Heart right ventricle (tissue), 16 donors: ENCODE measurements at places on chromosomes 2 and 18. TPM values are rescaled to one million over a fixed set of nuclear protein-coding genes. Genes with fewer than 3 reads are reported as not detected.

LCT gene
- not detected for total RNA-seq

EFHD1 gene
- total RNA-seq, result 19.9 TPM

- no peaks in the 10 kb centered on the region for H3K27me3 ChIP-seq
- H3K4me1 ChIP-seq, result no peaks in the 10 kb centered on the region
- no peak overlapping the region for H3K4me3 ChIP-seq
- DNase-seq, result peak; percentile 40
- H3K27ac ChIP-seq, result no peak overlapping the region
- H3K36me3 ChIP-seq, result no peaks in the 10 kb centered on the region
These were observed 87.5 kb downstream of the TFCP2L1 start for GRCh38 chr2:121197369-121198091.

COL4A4 gene
- total RNA-seq, result 4.2 TPM

NPPC gene
- 8.7 TPM for total RNA-seq

DNA sequence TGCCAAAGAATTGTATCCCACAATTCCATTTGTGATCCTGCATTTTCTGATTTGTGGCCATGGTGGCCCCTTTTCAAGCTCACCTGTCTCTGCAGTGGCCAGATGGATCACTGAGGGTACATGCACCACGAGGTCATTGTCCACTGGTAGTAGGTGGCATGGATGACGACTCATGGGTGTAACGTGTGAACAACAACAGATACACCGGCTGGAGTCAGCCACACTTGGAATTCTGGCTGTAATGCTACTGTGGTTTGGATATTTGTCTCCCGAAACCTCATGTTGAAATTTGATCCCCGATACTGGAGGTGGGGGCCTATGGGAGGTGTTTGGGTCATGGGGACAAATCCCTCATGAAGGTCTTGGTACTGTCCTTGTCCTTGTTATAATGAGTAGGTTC, 102.2 kb upstream of the TAF1B start:
- H3K27me3 ChIP-seq, result no peaks in the 10 kb centered on the region
- no peak overlapping the region for H3K4me3 ChIP-seq
- H3K27ac ChIP-seq, result no peak overlapping the region

DNA sequence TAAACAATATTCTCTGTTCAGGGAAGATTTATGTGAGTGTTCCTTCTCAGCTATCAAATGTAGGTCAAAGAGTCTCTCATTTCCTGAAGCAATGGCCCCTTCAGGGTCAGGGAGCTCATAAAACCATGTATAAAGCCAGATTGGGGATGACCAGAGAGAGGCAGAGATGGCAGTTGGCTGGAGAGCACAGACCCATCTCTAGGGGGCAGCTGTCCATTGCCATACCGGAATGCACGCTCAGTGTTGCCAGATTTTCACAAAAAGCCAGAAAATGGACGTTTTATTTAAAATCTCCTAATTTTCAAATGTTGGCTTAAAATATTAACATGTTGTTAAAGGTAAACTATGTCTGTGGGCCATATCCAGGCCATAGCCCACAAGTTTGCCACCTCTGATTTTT, 1920.7 kb upstream of the CELF4 start:
- H3K27me3 ChIP-seq, result no peaks in the 10 kb centered on the region
- H3K36me3 ChIP-seq, result no peaks in the 10 kb centered on the region
- no peak for DNase-seq
- no peak overlapping the region for H3K27ac ChIP-seq
- no peak overlapping the region for H3K4me3 ChIP-seq

- H3K27me3 ChIP-seq, result no peaks in the 10 kb centered on the region
- no peaks in the 10 kb centered on the region for H3K4me1 ChIP-seq
- peak within 1 kb of the TSS; percentile 76 for H3K4me3 ChIP-seq
- H3K27ac ChIP-seq, result peak within 1 kb of the TSS; percentile 87
These were observed at the start of gene ASXL3 for GRCh38 chr18:33577685-33578517. ASXL3 (plus strand) TSS chr18:33578219; CDS start chr18:33578632, 413 bp downstream.

GRCh38 chr2:164622338-164623106, 1.2 kb upstream of the GRB14 start:
- H3K4me1 ChIP-seq, result peaks cover 16% of the 10 kb centered on the region
- H3K4me3 ChIP-seq, result no peak overlapping the region
- H3K27ac ChIP-seq, result no peak overlapping the region
- no peaks in the 10 kb centered on the region for H3K36me3 ChIP-seq
- no peaks in the 10 kb centered on the region for H3K27me3 ChIP-seq
- DNase-seq, result no peak

AQP4 gene
- 37.2 TPM for total RNA-seq

- no peak for DNase-seq
- H3K27me3 ChIP-seq, result no peaks in the 10 kb centered on the region
- H3K27ac ChIP-seq, result no peak overlapping the region
- H3K4me3 ChIP-seq, result no peak overlapping the region
- H3K4me1 ChIP-seq, result peaks cover 42% of the 10 kb centered on the region
These were observed 4.3 kb downstream of the DBI start for GRCh38 chr2:119371111-119371510.

NEUROD1 gene
- not detected for total RNA-seq

- no peak overlapping the region for H3K4me3 ChIP-seq
- H3K27ac ChIP-seq, result peak overlapping the region; percentile 52
- DNase-seq, result no peak
- peaks cover 23% of the 10 kb centered on the region for H3K36me3 ChIP-seq
- no peaks in the 10 kb centered on the region for H3K4me1 ChIP-seq
These were observed 80.4 kb downstream of the STK39 start for GRCh38 chr2:168166902-168167510.

DSG2 gene
- total RNA-seq, result 36.0 TPM

- no peak overlapping the region for H3K27ac ChIP-seq
- DNase-seq, result no peak
- H3K4me1 ChIP-seq, result no peaks in the 10 kb centered on the region
- H3K36me3 ChIP-seq, result no peaks in the 10 kb centered on the region
- no peak overlapping the region for H3K4me3 ChIP-seq
These were observed 340.3 kb upstream of the SALL3 start for GRCh38 chr18:78639006-78639950.

GRCh38 chr2:195437521-195437920, 219.5 kb upstream of the SLC39A10 start:
- no peaks in the 10 kb centered on the region for H3K27me3 ChIP-seq
- H3K4me3 ChIP-seq, result no peak overlapping the region
- no peak overlapping the region for H3K27ac ChIP-seq
- DNase-seq, result no peak

DNA sequence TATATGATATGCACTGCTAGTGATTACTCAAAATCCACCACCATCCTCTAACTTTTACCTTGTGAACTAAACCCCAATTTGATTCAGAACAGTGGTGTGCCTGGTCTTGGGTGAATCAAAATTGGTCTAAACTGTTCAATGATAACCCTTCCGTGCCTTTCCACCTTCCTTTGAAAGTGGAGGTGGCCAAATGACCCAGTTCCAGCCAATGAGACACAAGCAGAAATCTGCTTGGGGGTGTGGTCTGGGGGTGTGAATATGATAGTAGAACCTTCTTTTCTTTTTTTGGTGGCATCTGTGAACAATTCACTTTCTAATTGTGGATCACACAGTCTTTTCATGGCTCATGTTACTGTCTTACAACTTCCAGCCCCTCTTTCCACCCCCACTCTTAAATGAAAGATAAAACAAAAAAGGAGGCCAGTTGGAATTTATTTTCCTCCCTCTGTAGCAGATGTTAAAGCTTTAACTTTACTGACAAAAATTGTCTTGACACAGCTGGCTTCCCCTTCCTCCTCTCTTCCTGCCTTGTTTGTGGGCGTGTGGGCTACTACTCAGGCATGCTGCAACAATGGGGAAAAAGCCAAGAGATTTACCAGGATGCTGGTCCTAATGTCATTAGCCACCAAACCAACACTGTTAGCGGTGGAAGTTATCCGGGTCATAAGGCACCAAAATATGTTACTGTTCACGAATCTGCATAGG, 58.8 kb upstream of the ANKRD44 start:
- no peaks in the 10 kb centered on the region for H3K36me3 ChIP-seq
- H3K4me3 ChIP-seq, result no peak overlapping the region
- H3K4me1 ChIP-seq, result no peaks in the 10 kb centered on the region
- H3K27me3 ChIP-seq, result no peaks in the 10 kb centered on the region
- no peak for DNase-seq

- H3K27me3 ChIP-seq, result peaks cover 20% of the 10 kb centered on the region
- no peaks in the 10 kb centered on the region for H3K36me3 ChIP-seq
- DNase-seq, result no peak
These were observed 495.8 kb downstream of the NRXN1 start for GRCh38 chr2:50535971-50536759.

CHRND gene
- total RNA-seq, result not detected

DNA sequence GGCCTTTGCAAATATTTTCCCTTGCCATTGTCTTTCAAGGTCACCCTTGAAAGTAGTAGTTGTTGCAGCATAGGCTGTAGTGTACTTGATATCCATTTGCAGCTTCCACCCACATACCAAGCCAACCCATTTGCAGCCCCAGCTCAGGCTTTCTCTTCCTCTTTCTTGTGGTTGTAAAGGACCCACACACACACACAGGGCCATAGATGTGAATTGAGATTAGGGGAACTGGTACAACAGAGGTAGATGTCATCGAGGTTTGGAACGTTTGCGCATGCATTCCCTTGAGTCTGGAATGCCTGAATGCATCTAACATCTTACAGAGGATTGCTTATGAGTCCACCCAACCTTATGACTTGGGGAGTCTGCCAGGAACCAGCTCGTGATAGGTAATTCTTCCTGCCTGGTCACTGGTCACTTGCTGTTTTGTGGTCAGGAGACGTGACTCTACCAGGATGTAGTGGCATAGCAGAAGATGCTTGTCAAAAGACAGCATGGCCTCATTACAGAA, 91.9 kb downstream of the MRPS9 start:
- no peaks in the 10 kb centered on the region for H3K4me1 ChIP-seq
- H3K36me3 ChIP-seq, result no peaks in the 10 kb centered on the region
- H3K27me3 ChIP-seq, result peaks cover 7% of the 10 kb centered on the region
- H3K27ac ChIP-seq, result no peak overlapping the region

GRCh38 chr2:53755121-53755520, 12.5 kb upstream of the CHAC2 start:
- peak; percentile 21 for DNase-seq
- H3K27ac ChIP-seq, result no peak overlapping the region
- H3K4me1 ChIP-seq, result peaks cover 8% of the 10 kb centered on the region
- H3K4me3 ChIP-seq, result no peak overlapping the region
- H3K27me3 ChIP-seq, result no peaks in the 10 kb centered on the region

EN1 gene
- not detected for total RNA-seq
